ENCODE measurements at places on chromosomes 4 and X.

GRCh38 chr4:123559955-123560871 lies 163.6 kb downstream of the SPRY1 start:
- DNase-seq: peak; percentile 77

- no peak for DNase-seq
These were observed 16.9 kb upstream of the OCIAD1 start for GRCh38 chr4:48813964-48814363.

DNA sequence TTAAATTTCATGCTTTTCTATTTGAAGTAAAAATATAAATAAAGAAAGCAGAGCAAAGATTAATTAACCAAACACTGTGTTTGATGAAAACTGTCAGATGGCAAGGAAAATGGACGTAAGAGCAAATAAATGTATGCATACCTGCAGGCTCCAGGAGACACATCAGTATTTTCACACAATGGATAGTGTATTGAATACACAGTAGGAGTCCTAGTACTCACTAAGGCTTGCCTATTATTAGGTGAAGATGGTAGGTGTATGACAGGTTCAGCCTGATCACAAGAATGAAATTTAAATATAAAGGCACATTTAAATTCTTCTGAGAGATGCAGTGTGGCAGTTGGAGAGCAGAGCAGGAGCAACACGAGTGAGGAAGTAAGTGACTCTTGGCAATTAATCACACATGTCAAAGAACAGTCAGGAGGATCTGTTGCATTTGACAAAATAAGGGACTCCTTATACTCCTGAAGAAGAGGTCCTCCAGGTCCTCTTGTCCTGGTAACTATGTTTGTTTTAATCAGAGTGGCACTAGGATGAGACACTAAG lies 106.0 kb upstream of the NDST4 start:
- DNase-seq: no peak

GRCh38 chrX:19121466-19121865 lies 802 bp downstream of the ADGRG2 start:
- DNase-seq: no peak

DNA sequence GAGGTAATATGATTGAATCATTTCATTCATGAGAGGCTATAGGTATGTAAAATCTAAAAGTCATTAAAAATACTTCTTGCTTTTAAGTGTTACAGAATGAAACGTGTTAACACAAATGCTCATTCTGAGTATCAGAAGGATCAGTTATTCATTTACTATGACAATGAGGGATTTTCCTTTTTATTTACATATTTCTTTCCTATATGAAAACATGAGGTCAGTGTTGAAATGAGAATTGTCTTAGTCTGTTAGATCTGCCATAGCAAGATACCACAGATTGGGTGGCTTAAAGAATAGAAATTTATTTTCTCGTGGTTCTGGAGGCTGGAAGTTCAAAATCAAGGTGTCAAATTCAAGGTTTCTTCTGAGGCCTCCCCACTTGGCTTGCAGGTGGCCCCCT lies 181.2 kb downstream of the ARHGAP10 start:
- no peak for DNase-seq

- DNase-seq: no peak
These were observed 61.8 kb downstream of the LRRC66 start for GRCh38 chr4:51958199-51958968.
